ENCODE measurements at places on chromosomes 4 and X.

DNA sequence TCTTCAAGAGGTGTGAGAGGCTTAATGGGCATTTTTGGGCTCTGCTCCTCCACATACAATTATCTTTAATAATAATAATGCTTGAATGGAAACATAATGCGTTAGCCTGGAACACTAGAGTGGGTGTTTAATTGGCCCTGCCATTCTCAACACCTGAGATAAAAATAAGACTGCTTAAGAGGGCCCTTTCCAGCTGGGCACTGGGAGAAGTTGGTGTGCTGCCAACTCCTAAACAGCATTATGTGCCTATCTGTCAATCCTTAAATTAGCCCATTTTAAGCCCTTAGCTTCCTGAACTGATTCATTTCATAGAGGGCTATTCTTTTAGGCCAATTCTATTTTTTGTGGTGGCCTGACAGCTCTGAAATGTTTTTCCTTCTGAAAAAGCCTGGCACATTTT is 211.1 kb upstream of the ZIC3 start:
- no peak for DNase-seq

DNA sequence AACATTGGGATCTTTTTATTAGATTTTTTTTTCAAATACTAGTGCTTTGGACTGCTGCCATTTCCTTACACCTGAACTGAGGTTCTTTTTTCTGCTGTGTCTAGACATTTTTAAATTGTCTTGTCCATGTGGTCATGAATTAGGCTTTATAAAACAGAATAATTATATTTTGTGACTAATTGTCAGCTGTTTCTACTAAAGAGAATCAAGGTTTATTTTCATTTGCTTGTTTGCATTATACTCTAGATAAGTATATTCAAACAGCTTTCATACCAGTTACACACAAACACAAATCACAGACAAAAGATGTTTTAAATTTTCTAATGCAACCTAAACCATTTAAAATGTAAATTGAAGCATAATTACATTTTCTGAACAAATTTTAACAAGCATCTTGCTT is 194.7 kb downstream of the GALNTL6 start:
- no peak for DNase-seq

GRCh38 chr4:106951891-106952290 is 84.2 kb downstream of the DKK2 start:
- DNase-seq = no peak

DNA sequence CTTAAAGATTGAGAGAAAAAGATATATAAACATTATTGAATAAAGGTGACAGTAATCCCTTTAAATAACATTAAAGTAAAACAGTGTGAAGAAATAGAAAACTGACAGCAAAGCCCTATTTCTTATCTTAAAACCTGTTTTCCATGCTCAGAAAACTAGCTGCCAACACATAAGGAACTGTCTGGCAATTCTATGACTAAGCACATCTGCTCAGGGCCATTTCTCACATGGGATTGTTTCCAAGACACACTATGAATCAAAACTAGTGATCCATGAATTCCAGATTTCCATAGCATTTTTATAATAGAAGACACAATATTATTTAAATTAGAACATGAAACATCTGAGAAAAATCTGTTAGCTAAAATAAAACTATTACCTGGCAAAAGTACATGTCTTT is 113.4 kb downstream of the SCLT1 start:
- no peak for DNase-seq

- DNase-seq = no peak
Measured at GRCh38 chrX:15619053-15619755, 18.4 kb upstream of the ACE2 start.

DNA sequence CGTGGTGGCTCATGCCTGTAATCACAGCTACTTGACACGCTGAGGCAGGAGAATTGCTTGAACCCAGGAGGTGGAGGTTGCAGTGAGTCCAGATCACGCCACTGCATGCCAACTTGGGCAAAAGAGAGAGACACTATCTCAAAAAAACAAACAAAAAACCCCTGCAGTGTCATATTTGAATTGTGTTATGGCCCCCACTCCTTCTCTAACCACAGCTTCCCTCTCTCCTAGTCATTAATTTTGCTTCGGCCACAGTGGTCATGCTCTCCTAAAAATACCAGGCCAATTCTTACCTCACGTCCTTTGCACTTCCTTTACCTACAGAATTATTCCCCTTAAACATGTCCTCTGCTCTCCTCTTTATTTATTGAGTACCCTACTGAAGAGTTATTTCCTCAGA is 206.1 kb downstream of the PPP3CA start:
- DNase-seq = no peak

GRCh38 chrX:9604908-9605306 is 140.0 kb downstream of the TBL1X start:
- no peak for DNase-seq

- DNase-seq = no peak
Measured at GRCh38 chr4:146548443-146548842, 26.7 kb upstream of the SLC10A7 start.

DNA sequence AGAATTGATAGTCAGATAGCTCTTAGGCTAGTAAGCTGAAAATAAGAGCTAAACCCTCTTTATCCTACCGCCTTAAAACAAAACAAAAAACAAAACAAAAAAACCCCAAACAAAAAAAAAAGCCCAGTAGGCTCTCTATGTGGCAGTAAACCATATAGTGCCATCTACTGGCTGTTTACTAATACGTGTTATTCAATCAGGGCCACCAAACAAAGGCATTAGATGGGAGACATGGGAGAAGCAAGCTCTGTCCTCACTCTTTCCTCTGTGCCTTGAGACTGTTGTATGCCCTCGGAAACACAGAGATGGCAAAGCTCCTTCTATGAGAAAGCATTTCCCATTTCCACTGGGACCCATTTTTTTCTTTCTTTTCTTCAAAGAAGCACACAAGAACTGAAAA is 148.8 kb upstream of the MID1 start:
- DNase-seq = no peak

GRCh38 chr4:171235521-171235920 is 577.7 kb upstream of the GALNTL6 start:
- DNase-seq = no peak

DNA sequence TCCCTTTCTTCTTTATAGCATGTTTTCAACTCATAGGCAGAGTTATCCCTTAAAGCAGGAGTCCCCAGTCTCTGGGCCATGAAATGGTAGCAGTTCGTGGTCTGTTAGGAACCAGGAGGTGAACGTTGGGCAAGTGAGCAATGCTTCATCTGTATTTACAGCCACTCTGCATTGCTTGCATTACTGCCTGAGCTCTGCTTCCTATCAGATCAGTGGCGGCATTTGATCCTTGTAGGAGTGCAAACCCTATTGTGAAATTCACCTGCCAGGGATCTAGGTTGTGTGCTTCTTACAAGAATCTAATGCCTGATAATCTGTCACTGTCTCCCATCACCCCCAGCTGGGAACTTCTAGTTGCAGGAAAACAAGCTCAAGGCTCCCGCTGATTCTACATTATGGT is 39.8 kb downstream of the DTHD1 start:
- DNase-seq = no peak

DNA sequence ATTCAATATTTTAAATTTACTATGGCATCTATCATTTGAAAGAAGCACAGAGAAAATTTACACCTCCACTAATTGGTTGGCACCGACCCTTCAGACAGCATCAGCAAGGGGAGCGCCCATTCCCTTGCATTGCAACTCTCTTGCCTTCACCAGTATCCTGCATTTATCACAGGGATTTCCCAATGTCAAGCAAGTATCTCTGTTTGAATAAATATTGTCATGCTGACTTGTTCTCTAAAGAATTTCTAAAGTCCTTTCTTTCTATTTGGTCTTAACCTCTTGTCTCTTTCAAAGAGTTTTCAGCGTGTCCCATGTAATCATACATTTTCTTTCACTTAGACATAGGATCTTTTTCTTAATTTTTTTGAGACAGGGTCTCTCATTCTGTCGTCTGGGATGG is 10.4 kb downstream of the DCTD start:
- DNase-seq = no peak

GRCh38 chrX:39324233-39324930 is 523.1 kb downstream of the MID1IP1 start:
- no peak for DNase-seq

DNA sequence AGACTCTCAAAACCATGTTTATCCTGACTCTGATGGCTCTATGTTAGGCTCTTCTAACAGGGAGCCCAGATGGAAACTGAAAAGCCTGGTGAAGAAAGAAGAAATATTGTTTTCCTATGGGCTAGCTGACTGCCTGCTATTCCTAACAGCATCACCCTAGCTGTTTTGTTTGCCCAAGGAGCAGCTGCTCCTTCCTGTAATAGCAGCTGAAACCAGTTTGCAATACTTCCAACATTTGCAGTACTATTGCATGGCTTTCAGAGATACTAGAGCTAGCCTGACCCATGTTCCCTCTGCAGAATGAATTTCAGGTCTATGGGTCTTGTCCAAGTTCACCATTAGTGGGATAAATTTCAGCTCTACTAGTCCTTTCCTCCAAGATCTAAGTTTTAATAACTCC is 495.2 kb downstream of the INPP4B start:
- no peak for DNase-seq

- no peak for DNase-seq
Measured at GRCh38 chr4:41590591-41590990, 52.6 kb downstream of the LIMCH1 start.

GRCh38 chr4:156754832-156755570 is 216.6 kb downstream of the PDGFC start:
- DNase-seq = no peak

DNA sequence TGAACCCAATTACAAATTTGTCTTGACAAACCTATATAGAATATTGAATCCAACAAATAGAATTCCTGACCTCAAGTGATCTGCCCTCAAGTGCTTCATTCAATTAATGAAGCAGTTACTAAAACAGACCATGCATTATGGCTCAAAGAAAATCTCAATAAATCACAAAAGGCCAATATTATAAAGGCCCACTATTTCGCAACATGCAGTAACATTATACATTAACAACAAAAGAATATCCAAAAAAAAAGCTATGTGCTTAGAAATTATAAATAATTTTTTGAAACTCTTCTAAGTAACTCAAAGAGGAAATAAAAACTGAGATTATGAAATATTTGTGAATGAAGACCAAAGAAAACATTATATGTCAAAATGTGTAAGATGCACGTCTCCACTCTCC is 177.7 kb downstream of the ZNF674 start:
- DNase-seq = no peak

GRCh38 chr4:26568446-26568994 is 15.4 kb upstream of the TBC1D19 start:
- no peak for DNase-seq

- DNase-seq = no peak
Measured at GRCh38 chr4:7531640-7531994, 96.9 kb upstream of the PSAPL1 start.

- no peak for DNase-seq
Measured at GRCh38 chr4:183412821-183413220, 31.6 kb upstream of the CDKN2AIP start.

DNA sequence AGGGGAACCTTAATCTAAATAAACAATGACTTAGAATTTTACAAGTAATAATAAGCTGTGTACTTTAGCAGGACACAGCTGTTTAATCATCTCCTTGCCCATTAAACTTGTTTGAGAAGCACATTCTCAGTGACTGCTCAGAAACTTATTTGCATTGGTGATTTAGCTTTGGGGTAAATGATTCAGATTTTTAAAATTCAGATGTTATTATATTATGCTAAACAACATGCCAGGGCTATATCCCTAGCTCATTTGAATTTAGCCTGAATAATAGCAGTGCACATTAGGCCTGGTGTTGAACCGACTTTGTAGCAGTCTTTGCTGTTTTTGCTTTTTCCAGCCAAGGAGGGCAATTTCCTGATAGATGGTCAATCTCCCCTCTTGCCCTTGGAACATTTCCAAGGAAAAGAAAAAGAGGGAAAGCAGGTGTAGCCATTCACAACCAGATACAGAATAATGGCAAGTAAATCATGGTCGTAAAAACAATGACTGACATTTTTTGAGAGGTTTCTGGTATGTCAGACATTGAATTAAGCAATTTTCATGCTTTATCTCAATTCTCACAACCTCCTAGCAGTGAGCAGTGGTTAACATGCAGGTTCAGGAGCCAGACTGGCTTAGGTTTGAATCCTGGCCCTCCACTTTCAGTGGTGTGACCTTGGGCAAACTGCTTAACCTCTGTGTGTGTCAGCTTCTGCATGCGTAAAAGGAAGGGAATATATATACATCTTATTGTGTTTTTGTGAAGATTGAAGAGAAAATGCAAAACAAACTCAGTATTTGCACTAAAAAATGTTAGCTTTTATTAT is 16.8 kb downstream of the ARHGEF38 start:
- DNase-seq = no peak

DNA sequence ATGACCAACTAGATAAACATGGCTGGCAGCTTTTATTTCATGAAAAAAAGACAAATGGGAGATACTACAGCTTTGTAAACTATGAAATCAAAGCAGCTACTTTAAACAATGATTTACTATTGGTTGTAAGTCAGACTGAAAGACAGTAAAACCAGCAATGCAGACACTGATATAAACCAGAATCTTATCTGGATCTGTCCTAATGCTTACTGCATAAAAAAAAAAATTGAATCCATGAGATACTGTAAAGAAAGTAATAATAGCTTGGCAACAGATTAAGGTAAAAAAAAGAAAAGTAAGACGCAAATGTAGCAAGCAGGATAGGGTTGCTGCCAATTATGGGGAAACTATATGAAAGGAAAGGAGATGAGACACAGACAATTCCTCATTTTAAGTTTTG is 7.3 kb downstream of the LCORL start:
- DNase-seq = no peak

DNA sequence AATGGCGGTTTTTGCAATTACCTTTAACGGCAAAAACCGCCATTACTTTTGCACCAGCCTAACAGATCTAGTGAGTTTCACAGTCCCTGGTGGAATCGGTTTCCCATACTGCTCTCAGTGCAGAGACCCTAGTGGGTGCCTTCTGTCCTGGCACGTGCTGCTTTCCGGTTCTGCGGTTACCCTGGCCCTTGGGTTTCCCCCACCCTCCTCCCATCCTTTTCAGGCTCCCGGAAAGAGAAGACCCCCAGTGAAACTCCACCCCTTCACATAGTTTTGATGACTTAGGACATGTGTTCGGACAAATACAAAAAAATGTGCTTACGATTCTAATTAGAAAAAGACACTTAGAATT is 36.9 kb downstream of the NLGN3 start:
- DNase-seq = peak; percentile 4

DNA sequence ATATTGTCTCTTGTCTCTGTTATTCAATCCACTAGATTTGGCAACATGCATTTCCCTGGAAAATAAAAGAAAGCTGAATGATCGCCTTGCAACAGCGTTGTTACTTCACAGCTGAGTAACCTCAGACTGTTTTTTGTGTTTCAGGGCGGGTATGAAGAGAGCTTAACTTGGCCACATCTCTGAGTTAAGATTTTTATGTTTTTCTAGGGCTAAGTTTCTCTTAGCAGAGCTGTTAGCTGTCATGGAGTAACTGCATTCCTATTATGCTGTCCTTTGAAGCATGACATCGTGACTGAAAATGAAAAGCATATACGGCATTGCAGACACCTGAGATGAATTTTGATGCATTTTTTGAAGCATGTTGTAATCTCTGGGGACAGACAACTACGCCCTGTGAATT is 1798.9 kb downstream of the PCDH7 start:
- no peak for DNase-seq

DNA sequence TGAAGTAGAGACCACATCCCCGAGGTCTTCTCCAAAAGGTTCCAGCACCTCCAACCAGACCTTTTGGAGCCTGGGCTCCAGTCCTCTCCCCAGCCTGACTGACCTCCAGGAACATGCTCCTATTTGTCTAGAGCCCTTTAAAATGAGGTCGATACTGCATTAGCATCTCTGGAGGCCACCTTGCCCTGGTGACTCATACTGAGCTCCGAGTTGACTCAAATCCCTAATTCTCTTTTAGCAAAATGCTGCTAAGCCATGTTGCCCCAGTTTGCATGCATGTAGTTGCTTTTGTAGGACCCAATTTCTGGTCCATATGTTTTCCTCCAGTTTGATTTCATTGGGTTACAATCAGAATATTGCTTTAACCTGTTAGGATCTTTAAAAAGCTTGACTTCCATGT is 43.5 kb upstream of the CITED1 start:
- no peak for DNase-seq

Measured in activated T-helper 1 cell treated with anti-CD3 and anti-CD28 coated beads, Interleukin-2, amount 50 U/mL, for 16 hours (primary cell).